ENCODE measurements at places on chromosomes 12 and 14.

- no peak for DNase-seq
Measured at GRCh38 chr14:57712102-57712501, 153.8 kb downstream of the SLC35F4 start.

DNA sequence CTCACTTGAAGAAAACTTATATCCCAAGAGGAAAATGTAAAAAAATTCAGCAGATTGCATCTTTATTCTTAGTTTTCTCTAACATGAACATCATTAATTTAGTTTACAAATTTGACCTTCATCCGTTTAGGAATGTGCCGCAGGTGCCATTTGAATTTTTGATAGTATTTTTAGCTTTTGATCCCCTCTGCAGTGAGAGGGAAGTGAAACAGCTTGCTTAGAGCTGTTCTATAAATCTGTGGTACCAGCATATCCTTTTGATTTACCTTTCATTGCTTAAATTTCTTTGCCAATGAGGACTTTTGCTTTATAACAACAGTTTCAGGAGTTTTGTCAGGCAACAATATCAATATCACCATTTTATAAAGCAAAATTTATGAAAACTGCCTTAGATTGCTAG lies 32.7 kb downstream of the DUSP6 start:
- no peak for DNase-seq

DNA sequence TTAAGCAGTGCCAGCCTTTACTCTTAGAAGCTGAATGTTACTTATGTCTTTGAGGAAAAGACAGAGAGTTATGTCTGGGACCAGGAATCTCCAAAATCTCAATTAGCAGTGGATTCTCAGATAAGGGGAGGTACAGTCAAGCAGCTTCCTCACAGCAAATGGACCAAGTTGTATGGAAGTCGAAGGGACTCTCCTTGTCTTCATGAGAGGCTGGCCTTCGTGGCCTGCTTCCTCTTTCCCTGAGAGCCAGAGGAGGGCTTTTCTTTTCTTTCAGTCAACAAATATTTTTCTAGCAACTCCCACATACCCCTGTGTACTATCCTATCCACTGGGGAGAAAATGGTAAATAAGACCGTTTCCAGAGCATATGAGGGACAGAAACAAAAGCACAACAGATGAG lies 6.6 kb upstream of the WNT5B start:
- DNase-seq = no peak

GRCh38 chr14:34693228-34693939 lies 21.0 kb downstream of the CFL2 start:
- DNase-seq = peak; percentile 38

- DNase-seq = peak; percentile 57
Measured at GRCh38 chr12:113853491-113853890, 112.6 kb downstream of the RBM19 start.

DNA sequence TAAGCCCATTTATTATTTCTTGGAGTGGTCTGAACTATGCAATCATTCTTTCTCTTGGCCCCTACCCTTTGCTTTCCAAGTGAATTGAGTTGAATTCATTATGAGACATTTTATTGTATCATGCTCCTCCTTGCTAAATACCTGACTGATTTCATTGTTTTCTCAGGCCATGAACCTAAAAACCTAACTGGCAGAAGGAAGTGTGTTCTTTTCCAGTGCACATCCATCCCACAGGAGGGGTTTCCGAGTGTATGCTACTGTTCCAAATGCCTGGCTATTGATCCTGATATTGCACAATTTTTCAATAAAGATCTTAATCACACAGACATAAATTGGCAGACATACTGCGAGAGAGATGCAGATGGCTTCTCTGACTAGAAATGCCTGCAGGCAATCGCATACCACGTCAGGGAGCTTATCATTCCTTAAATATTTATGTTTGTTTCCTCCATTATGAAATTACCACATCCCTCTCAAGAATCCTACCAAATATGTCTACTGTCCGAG lies 162.2 kb upstream of the EGLN3 start:
- DNase-seq = no peak
